NCI-H748 treated with DMSO at 0.1 percent for 48 hours (cell line): ENCODE measurements at places on chromosomes 2 and 18.

DNA sequence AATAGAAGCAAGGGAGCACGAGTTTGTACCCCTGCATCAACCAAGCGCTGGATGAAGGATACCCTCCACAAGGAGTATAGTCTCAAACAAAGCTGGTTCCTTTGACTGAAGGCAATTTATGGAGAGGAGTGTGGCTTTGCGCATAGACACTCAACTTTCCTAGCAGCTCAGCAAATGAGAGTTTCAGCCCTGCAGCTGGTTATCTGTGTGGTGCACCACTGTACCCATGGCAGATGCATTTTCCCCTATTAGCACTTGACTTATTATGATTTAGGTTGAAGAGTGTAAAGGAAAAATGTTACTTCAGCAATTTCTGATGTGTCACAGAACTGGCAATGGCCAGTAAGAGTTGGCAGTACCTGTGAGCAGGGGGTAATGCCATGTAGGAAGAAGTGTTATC is 440.1 kb upstream of the LINC00305 start:
- DNase-seq: no peak

DNA sequence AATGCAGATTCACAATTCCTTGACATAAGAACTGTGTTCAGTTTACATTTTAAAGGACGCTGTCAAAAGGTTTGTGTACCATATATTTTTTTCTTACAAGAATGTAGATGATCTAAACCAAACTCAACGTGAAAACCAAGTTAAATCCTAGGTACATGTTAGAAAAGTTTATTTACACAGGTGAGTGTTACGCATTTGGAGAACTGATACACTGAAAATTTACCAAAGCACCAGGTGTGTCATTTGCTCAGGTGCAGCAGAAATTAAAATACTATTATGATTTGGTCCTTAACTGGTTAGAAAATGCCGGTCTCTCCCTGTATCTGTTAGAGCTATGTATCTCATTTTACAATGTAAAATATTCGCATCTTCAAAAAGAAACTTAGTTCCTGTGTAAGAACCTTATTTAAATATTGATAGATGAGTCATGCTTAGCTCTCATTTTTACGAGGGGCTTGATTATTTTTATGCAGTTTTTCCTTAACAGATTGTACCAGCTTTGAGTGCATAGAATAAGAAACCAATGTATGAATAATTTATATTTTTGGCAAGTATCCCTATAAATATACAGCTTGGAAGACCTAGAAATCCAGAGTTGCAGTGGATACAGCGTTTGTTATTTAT is 25.1 kb downstream of the MFF start:
- DNase-seq: no peak

GRCh38 chr2:121475811-121476571 is 54.7 kb upstream of the RNU4ATAC start:
- no peak for DNase-seq

GRCh38 chr18:79450289-79451080 is 54.8 kb downstream of the NFATC1 start:
- DNase-seq: no peak

DNA sequence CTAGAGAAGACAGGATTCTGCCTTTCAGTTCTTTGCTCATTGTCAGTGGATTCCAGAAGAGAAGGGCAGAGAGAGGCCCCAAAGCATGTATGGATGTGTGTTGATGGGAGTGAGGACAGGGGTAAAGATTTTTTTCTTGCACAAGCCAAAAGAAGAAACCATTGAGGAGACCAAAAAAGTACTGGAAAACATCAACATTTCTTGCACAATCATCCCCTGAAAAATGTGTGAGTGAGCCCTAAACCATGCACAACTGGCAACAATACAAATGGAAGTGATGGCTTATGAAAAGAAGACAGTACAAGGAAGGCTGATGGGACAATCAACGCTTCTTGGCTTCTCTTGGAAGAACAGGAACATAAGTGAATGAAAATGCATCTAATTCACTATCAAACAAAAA is 5.6 kb upstream of the SMAD7 start:
- no peak for DNase-seq

GRCh38 chr2:109242654-109243331 is 113.8 kb downstream of the SH3RF3 start:
- no peak for DNase-seq

- no peak for DNase-seq
These were observed 276.0 kb downstream of the LRRTM1 start for GRCh38 chr2:80028584-80028983.

DNA sequence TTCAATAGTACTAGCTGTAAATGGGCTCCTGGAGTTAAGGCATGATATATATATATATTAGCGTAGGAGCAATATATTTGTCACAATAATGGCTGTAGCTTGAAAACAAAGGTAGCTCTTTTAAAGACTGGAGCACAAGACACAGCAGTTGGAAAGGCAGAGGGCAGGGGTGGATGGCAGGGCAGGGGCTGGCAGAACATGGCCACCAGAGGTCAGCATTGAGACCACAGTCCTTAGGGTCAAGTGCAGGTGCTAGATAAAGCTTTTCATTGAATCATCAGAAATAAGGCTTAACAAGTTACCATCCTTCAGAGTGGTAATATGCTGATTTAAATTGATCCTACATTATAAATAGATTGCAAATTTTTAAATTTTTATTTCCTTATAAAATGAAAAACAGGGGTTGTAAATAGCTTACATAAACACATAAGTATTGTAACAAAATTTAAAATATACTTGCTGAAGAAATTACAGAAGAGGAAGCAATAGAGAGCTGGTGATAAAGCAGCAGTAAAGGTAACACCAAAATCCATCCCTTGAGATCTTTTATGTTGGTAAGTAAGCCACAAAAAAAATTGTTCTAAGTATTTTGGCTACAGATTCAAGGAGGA is 161.2 kb upstream of the PIEZO2 start:
- DNase-seq: no peak

GRCh38 chr2:144261966-144262365 is 258.0 kb downstream of the ZEB2 start:
- DNase-seq: no peak

DNA sequence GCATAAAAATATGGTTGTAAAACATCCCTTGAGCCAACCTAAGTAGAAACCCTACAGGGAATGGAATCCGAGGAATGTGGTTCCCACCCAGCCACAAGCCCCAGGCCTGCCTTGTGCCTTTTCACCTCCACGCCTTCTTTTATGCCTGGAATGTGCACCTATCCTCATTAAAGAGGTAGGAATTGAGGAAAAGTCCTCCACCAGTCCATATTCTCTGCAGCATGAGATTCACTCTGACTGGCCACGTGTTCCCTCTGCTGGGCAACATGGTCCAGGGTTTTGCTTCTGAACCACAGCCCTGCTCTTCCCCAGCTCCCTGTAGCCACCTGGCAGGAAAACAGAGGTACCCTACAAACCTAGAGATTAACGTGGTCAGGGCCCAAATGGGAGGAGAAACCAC is 787.9 kb upstream of the RAB6C start:
- no peak for DNase-seq

DNA sequence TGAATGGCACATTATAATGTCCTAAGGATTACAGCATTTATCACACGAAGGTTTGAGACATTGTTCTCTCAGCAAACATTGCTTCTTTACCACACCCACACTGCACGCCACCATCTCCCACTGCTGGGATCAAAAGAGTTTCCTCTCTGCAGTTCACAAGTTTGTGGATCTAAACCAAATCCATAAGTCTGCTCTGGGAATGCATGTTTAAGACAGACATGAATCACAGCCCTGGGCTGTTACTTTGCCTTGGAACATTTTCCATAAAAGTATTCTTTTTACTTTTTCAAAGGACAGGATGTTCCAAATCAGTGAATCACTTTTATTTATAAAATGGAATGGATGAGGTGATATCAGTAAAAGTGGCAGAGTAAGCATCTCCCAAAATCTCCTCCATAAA is 36.1 kb downstream of the STPG4 start:
- DNase-seq: no peak

- no peak for DNase-seq
These were observed 208.0 kb downstream of the TWIST2 start for GRCh38 chr2:239055756-239056493.

- DNase-seq: no peak
These were observed 49.5 kb upstream of the ACAA2 start for GRCh38 chr18:49862656-49863385.

DNA sequence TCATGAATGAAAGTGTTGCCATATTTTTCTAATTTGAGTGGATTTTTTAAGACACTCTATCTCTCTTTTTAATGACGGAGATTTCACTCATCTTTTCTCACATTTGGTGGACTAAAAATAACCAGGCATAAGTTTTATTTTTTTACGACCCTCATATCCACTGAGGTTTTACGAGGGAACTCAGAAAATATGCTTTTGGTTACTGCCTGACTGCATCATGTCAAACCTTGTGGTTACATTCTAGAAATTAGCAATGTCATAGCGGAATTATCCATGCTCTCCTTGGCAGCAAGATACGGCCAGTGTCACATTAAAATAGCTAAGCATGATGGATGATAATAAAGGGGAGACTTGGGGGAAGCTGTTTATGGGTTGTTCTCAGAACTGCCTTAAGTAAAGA is 428.6 kb upstream of the FSHR start:
- DNase-seq: no peak

- no peak for DNase-seq
These were observed 35.8 kb upstream of the EPG5 start for GRCh38 chr18:46002934-46003333.

DNA sequence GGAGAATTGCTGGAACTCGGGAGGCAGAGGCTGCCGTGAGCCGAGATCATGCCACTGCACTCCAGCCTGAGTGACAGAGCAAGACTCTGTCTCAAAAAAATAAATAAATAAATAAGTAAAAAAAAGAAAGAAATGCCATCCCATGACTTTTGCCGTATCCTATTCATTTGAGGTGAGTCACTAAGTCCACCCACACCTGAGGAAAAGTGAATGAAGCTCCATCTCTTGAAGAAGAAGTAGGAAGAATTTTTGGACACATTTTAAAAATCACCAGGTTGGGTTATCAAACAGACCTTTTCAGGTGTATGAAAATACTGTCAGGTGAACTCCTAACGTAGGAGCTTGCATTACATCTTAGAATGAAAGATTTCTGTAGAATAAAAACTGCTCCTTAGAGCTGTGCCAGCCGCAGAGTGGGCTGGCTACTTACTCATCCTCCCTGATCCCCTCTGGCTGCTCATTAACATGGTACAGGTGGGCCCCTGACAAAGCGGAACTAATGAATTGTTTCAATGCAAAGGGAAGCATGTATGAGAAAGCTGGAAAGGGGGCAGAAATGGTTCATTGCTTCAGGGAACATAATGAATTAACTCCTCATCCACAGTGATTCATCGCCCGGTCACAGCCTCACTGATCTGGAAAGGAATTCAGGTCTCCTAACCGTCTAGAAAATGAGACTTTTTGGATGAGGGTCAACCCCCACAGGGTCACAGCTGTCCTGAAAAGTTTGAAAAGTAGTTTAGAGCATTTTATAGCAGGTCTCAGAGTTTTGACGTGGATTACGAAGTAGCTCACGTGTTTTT is 191.4 kb downstream of the SPP2 start:
- DNase-seq: no peak

GRCh38 chr2:216142540-216142939 is 33.4 kb downstream of the XRCC5 start:
- DNase-seq: no peak

DNA sequence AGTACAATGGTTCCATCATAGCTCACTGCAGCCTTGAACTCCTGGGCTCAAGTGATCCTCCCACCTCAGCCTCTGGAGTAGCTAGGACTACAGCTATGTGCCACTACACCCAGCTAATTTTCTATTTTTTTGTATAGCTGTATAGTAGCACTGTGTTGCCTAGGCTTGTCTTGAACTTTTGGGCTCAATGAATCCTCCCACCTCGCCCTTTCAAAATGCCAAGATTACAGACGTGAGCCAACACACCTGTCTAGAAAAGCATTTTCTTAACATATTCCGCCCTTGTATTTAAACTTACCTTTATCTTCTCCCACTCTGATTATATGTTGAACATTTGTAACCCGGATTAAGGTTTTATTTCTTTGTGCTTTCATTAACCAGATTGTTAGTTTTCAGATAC is 750.7 kb upstream of the GCFC2 start:
- DNase-seq: no peak

DNA sequence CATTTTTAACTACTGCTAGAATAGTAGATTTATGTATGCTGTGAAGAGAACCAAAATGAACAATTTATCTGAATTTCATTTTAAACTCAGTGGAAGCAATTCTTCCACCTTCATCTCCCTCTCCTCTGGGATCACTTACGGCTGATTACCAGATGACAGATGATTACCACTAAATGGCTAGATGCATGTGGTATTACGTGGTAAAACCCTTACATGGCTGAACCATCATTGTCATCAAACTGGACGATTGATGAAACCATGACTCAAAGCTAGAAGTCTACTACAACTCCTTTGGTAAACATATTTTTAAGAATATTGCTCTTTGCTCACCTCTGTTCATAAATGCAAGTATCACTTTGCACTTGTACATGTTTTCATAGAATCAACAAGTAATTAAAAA is 48.5 kb upstream of the DOCK10 start:
- no peak for DNase-seq

DNA sequence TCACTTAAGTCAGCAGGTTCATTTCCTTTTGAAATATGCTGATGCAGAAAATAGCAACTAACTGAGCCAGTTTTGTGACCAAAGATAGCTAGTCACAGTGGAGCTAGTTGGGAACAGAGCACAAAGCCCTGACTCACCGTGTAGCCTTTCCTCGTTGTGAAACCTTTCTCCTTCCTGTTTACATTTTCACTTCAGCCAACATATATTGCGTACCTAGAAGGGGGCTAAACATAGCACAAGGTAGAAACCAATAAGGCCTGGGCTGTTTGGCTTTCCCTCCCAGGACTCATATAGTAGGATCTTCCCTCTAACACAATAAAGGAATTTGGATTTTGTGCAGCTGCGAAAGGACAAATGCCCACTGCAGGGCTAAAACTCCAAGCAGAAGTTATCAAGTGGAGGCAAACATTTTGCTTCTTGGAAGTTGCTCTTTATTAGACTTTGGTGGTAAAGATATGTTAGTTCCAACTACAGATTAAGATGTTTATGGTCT is 24.5 kb upstream of the LPIN2 start:
- peak; percentile 14 for DNase-seq

DNA sequence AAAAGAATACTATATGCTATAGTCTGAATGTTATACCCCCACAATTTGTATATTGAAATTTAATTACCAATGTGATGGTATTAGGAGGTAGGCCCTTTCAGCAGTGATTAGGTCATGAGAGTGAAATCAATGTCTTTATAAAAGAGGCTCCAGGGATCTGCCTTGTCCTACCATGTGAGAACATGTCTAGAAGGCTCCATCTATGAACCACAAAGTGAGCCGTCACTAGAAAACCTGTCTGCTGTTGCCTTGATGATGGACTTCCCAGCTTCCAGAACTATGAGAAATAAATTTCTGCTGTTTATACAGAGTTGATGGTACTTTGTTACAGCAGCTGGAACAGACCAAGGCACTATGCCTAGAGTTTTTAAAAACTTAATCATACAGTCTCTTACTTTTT is 46.3 kb upstream of the FAM124B start:
- DNase-seq: no peak

GRCh38 chr2:191933307-191934105 is 86.6 kb upstream of the CAVIN2 start:
- no peak for DNase-seq

GRCh38 chr2:104033399-104033798 is 820.5 kb upstream of the POU3F3 start:
- DNase-seq: peak; percentile 2

- no peak for DNase-seq
These were observed 68.2 kb upstream of the STON1 start for GRCh38 chr2:48461721-48462120.

GRCh38 chr2:74772046-74772445 is 61.9 kb upstream of the HK2 start:
- DNase-seq: no peak
